HFFc6 (cell line): ENCODE measurements at places on chromosomes 16 and 17. TPM values are rescaled to one million over a fixed set of nuclear protein-coding genes. Genes with fewer than 3 reads are reported as not detected.

MYH4 gene
- not detected in 3 replicates for total RNA-seq

PTX4 gene
- 0.21 to 0.24 TPM in 2 of 3 replicates, not detected in the other for total RNA-seq

CAMKK1 gene
- 5.7 and 6.2 TPM in 2 replicates for total RNA-seq

TMEM204 gene
- total RNA-seq, result 15.4 to 27.5 TPM (median 26.2 TPM) in 3 replicates

CA7 gene
- not detected in 2 replicates for total RNA-seq

PPP1R27 gene
- not detected in 3 replicates for total RNA-seq

KRTAP2-2 gene
- total RNA-seq, result 0.46 TPM in 1 of 3 replicates, not detected in the others

LSM12 gene
- total RNA-seq, result 85.7 to 89.7 TPM (median 86.6 TPM) in 3 replicates

PRR15L gene
- total RNA-seq, result not detected in 2 replicates

SPG7 gene
- 88.5 to 104 TPM (median 101 TPM) in 3 replicates for total RNA-seq
